ENCODE measurements at places on chromosomes 3 and 15.

GRCh38 chr15:77436822-77437221, 16.1 kb downstream of the HMG20A start:
- DNase-seq, result no peak

DNA sequence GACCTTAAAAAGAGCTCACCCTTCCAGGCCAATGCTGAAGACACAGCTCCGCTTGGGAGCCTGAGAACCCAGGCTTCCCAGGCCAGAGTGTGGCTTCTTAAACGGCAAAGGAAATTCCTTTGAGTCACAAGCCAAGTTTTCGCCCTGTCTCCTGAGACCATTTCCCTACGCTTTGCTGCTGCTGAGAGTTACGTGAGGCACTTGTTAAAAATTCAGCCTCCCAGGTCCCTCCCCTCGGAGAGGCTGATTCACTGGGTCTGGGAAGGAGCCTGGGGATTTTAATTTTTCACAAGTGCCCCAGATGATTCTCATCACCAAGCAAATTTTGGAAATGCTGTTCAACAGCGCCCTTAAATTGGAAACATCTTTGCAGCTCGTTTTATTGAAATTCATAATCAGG, 25.5 kb downstream of the RLBP1 start:
- no peak for DNase-seq

GRCh38 chr3:42704136-42704841, 1.7 kb upstream of the HHATL start:
- DNase-seq, result no peak

DNA sequence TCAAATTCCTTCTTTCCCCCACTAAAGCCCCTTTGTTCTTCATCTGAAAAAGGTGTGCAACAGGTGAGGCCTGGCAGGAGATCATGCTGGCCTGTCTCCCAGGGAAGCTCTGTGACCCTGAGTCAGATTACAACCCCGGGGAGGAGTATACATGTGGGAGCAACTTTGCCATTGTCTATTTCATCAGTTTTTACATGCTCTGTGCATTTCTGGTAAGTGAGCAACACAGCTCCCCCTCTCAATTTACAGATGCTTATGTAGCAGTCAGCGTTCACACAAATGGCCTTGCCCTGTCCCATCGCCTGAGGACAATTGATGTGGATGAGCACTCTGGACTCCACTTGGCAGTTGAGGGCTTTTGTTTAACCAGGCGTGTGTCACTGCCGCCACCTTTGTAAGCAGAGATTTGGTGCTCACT, 70.4 kb downstream of the CHDH start:
- DNase-seq, result no peak

DNA sequence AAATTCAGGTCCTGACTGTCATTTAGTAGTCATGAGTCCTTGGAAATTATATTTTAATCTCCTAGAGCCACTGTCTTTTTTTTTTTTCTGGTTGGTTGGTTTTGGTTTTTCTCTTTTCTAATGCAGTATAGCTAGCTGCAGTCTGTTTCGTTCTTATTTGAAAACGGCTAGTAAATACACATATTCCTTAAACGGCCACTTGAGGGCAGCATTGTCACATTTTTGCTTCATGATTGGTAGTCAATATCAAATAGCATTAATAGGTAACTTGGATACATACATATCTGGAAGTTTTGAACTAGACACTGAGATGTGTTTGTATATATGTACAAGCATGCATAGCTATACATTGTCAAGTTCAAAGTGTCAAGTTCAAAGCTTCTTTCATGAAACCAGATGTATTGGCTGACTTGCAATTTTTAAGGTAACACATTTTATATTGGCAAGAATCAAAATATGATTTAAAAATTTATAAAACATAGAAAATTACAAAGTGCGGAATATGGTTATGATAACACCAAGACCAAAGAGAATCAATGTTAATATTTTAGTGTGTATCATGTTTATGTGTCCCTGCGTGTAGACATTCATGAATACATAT, 22.5 kb downstream of the GABRA5 start:
- peak; percentile 51 for DNase-seq

GRCh38 chr15:34434627-34435305, 2.8 kb downstream of the GOLGA8A start:
- DNase-seq, result no peak

DNA sequence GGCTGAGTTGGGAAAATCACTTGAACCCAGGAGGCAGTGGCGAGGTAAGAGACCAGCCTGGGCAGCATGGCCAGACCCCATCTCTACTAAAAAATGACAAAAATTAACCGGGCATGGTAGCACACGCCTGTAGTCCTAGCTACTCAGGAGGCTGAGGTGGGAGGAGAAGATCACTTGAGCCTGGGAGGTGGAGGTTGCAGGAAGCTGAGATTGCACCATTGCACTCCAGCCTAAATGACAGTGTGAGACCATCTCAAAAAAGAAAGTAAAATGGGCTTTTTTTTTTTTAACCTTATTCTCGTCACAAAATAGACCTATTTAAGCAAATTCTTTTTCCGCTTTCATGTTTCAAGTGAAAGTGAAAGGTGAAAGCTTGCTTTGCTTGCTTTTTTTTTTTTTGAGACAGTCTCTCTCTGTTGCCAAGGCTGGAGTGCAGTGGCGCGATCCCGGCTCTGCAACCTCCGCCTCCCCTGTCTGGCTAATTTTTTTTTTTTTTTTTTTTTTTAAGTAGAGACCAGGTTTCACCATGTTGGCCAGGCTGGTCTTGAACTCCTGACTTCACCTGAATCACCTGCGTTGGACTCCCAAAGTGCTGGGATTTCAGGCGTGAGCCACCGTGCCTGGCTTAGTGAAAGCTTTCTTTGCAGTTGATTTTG, 3.6 kb downstream of the PDIA3 start:
- peak; percentile 15 for DNase-seq

GRCh38 chr3:120678331-120678947, 3.6 kb downstream of the HGD start:
- no peak for DNase-seq

- DNase-seq, result no peak
These were observed 96.8 kb upstream of the RGMA start for GRCh38 chr15:93185796-93186195.

DNA sequence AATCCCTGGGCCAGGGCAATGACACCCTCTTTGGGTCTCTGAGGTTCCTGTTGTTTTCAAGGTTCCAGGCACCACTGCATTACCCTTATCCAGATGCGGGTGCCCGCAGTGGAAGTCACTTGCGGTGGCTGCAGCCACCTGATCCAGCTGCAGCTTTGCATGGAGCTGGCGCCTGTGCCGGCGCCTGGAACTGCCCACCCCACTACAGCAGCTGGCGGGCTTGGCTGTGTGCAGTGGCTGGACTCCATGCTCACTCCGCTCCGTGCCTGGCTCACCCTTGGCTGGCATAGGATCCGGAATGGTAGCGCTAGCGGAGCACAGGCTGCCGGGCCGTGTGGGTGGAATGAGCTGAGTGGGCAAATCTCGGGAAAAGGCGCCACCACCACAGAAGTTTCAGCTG, 832.6 kb upstream of the CADM2 start:
- DNase-seq, result no peak

DNA sequence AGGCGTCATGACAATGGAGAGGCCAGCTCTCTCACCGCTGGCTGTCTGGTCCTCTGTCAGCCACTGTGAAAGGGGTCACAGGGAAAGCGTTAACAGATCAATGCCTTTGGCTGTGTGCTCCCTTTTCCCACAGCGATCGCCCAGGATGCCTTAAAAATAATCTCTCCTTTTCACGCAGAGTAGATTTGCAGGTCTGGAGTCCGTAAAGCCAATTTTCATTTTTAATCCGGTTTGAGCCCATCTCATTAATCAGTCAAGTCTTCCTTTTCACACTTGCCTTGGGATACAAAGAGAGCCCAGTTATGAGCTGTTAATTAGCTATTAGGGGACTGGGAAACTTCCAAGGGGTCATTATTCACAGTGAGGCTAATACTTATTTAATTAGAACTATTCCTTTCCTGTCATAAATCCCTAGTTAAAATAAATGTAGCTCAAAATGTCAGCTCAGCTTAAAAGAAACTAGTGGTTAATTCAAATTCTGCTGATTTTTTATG, 104.3 kb upstream of the RASGRP1 start:
- no peak for DNase-seq

GRCh38 chr3:153026026-153026425, 136.0 kb upstream of the RAP2B start:
- no peak for DNase-seq

DNA sequence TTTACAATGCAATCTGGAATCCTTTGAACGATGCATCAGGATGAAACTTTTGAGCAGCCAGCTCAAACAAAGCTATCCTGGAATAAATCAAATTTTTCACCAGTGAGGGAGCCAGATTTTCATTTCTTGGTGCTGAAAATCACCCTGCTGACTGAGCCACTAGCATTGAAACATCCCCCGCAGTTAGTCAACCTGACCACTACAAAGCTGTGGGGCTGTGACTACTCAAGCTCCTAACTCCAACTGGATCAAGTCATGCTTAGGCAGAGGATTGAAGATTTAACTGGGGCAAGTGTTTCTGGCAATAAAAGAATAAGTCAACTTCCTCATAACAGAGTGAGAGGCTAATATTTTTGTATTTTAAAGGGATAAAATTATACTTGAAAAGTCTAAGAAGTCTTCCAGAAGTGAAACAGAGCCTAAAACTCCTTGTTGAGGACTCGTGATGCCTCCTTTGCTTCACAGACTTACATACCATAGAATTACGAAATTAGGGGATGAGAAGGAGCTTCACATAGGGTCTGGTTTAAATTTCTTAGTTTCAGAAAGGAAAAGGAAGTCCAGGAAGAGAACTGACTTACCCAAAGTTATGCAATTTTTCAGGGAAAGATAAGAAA, 177.8 kb downstream of the SERPINI1 start:
- no peak for DNase-seq

GRCh38 chr3:44970926-44971490, 5.0 kb downstream of the ZDHHC3 start:
- DNase-seq, result no peak

DNA sequence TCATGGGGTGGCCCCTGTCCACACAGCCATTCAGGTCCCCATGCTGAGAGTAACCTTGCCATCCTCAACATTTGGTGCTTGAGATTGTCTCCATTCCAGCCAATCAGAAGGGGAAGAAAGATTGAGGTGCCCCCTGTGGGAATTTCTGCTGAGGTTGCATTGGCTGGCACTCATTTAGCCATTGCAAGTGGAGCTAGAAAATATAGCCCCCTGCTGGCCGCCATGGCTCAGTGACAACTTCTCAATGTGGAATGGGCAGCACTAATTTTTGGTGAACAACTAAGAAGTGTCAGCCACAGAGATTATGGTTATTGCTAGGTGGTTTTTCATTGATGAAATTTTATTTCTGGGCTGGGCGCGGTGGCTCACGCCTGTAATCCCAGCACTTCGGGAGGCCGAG, 22.0 kb downstream of the COL6A6 start:
- peak; percentile 23 for DNase-seq

GRCh38 chr3:154552338-154552737, 122.3 kb upstream of the GPR149 start:
- DNase-seq, result no peak

DNA sequence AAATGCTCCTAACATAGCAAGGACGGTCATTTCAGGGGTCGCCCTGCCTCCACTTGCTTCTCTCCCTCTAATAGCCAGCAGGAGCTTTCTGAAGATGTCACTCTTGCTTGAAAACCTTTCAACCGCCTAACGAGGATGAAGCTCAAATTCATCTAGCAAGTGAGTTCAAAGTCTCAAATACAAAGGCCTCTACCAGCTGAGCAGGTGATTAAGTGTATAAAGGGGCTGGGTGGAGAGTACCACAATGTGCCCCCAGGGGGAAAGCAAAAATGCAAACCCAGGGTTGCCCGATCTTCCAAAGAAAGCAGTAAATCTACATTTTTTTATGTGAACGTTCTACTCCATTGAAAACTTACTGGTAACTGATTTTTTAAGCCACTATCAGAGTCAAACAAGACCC, 50.4 kb upstream of the GRIP2 start:
- DNase-seq, result no peak

DNA sequence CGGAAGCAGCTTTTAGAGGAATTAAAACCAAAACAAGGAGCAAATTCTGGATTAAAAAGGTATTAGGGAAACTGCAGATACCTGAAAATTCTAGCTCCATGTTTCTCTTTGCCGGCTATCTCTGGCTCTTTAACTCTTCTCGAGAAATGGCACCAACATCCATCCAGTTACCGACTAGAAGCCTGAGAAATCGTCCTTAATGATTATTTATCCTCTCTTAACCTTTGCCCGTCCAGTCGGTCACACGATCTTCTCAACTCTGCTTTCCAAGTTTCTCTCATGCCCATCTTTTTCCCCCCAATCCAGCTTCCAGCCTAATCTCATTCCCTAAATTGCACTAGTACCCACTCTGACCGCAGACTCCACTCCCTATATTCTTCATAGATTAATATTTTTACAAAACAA, 596 bp upstream of the SGO1 start:
- DNase-seq, result no peak

DNA sequence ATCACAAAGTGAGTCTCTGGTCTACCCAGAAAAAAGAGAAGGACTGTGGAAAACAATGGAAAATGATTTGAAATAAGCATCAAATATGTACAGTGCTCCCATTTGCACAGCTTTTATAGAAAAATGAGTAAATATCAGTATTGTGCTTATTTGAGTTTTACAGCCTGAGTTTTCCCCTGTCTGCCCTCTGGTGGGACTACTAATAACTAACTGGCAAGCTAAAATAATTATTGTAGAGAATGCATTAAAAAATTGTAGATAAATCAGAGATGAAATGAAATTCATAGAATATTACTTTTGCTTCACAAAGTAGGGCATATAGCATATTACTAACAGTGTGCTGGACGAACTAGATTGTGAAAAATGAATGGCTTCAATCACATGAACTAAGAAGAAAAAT, 287.1 kb downstream of the NAALADL2 start:
- DNase-seq, result no peak

GRCh38 chr3:110099711-110100110, 762.4 kb upstream of the DPPA4 start:
- DNase-seq, result no peak

DNA sequence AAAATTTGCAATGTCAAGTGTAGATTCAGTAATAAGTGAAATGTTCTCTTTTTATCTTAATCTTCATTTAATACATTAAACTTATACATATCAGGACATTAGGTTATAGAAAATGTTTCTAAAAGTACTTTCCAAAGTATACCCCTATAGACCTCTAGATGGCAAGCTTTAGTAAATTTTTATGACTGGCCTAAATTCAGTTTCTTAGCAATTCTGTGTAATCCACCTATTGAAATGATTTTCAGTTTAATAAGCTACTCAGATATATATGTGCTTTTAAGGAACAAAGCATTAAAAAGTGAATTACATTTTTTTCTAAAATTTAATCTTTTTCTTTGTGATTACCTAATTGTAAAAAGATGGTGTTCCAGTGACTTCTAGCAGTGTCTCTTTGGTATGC, 342.2 kb downstream of the GBE1 start:
- no peak for DNase-seq

DNA sequence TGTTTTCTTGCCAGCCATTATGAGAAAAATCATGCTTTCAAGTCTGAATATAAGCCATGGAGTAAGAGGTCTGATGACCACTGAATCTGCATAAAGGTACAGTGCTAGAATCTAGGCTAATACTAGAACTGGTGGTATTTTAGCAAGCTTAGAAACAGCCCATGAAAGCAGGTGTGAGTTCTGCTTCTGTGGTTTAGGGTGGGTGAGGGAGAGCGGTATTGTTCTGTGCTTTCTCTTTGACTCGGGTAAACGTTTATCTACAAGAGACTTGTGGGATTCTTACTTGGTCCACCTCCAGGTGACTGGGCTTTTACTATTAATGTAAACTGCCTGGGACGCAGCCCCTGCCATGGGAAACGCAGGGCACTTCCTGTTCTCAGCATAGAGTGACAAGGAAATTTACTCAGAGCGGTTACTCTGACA, 55.2 kb downstream of the PGPEP1L start:
- DNase-seq, result no peak
